ENCODE measurements at places on chromosomes 6 and 20. TPM values are rescaled to one million over a fixed set of nuclear protein-coding genes. Genes with fewer than 3 reads are reported as not detected.
A peak's percentile ranks its signal among the peaks of the same experiment; 100 is the strongest.

The PTCRA gene
- total RNA-seq = not detected

DNA sequence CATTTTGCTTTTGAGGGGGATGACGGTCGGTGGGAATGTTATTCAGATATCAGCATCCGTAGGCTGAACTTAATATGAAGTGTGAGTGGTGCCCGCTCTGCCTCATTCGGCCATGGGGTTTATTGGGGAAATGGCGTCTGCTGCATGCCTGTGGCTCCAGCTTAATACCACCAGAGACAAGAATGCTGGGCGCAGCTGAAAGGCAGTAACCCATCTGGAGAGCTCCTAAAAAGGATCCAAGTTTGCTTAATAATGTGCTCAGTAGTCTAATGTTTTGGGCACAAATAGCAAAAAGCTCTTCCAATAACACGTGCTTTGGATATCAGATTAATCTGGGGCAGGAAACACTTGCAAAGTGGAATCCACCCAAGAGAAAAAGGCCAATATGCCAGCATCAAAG, 273.0 kb upstream of the TAB2 start:
- DNase-seq = no peak

- no peak for DNase-seq
Observed at GRCh38 chr6:138849791-138850190, 53.9 kb downstream of the ECT2L start.

- no peak for DNase-seq
Observed at GRCh38 chr6:70846207-70846835, 110.5 kb downstream of the B3GAT2 start.

DNA sequence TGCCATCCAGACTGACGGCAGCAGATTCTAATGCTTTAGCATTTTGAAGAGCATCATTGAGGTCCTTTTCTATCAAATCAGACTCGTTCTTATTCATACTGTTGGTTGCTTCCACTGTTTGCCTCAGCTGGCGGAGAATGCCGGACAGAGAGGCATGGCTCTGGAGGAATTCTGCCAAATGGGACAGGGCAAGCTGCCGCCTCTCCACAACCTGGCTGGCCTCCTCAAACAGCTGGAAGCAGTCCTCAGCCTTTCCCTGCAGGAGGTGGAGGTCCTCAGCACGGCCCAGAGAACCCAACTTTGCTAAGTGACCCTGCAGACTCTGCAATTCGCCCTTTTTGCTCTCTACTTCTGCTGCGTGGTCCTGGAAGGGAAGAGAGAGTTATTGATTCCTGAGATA, 220.5 kb downstream of the SYNE1 start:
- peak; percentile 34 for DNase-seq

DNA sequence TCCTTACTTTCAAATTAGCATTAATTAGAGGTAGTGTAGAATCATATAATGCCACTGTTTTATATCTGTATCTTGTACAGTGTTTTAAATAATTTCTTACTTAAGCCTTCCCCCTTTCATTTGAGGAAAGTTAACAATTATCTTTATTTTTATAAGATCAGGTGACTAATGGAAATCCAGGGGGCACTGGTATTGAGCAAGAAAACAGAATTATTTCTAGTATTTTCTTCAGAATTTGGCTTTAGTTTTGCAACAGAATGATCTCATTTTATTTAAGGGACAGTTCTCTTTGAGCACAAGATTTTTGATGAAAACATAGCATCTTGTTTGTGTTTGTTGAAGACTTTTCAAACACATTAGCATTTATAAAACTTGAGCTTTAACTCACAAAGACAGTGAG, 55.9 kb downstream of the RNF217 start:
- DNase-seq = no peak

DNA sequence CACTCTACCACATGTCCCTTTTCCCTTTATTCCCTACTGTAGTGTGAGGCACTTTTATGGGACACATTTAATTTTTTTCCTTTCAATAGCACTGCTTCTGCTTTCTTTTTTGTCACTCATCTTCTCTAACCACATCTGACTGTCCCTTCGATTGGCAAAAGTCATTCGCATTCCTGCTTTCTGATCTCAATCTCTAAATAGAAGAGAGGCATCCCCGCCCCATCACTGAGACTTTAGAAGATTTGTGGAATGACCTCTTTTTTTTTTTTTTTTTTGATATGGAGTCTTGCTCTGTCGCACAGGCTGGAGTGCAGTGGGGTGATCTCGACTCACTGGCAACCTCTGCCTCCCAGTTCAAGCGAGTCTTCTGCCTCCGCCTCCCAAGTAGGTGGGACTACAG, 9.1 kb downstream of the ZNF292 start:
- no peak for DNase-seq

Data from Right ventricle myocardium inferior (tissue), 1 donor.